ENCODE measurements at places on chromosomes 5 and 9.

GRCh38 chr9:87886210-87886932 is 3.7 kb downstream of the SPATA31E1 start:
- DNase-seq = no peak

DNA sequence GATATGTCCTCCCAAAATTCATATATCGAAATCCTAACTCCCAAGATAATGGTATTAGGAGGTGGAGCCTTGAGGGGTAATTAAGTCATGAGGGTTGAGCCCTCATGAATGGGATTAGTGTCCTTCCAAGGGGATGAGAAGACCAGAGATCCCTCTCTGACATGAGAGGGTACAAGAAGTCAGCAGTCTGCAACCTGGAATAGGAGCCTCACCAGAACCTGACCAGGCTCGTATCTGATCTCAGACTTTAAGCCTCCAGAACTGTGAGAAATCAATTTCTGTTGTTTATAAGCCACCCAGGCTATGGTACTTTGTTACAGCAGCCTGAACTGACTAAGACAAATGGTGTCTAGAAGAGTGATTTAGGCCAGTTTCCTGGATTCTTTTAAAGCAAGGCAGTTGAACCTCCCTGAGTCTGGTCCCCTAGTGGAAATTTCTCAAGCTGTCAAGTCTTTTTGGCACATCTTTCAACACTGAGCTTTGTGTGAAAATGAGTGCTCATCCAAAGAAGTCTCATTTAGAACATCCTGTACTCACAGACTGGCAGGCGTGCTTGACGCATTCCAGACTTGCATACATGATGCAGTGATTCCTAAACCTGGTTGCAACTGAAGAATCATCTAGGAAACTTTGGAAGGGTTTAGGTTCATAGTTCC is 254.8 kb upstream of the PPP1R2B start:
- DNase-seq = no peak

- DNase-seq = no peak
Measured at GRCh38 chr9:73371801-73372200, 220.1 kb downstream of the ANXA1 start.

DNA sequence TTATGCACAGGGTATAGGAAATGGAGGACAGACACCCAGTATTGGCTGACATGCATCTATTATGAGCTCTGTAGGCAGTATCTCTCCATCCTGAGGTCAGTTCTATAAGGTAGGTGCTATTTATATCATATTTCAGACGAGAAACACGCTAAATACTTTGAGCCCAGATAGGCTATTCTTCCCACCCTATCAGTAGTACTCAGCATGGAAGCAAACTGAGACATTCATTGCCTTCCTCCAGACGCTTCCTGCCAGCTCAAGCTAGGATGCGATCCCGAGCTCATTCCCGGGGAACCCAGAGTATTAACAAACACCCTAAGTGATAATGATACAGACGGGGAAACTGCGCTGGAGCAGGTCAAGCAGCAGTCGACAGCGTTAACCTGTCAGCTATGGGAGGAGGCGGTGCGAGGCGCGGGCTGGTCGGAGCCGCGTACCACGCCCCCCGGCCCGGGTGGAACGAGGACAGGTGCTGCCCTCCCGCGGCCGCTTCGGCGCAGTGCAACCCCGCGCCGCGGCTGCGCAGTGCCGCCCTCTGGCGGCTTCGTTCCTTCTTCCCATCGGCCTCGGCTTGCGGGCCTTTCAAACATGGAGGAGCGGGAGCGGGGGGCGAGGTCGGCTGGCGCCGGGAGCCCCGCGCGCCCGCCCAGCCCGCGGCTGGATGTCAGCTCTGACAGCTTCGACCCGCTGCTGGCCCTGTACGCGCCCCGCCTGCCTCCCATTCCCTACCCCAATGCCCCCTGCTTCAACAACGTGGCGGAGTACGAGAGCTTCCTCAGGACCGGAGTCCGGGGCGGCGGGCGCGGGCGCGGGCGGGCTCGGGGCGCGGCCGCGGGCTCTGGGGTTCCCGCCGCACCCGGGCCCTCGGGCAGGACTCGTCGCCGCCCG is at the start of gene LSM11:
LSM11 (plus strand) TSS at position 550 of the 888 bp plus-strand sequence; CDS start at position 589, 39 bp downstream.
- DNase-seq = peak; percentile 89

GRCh38 chr5:54753034-54753433 is 232.4 kb downstream of the ESM1 start:
- DNase-seq = no peak

DNA sequence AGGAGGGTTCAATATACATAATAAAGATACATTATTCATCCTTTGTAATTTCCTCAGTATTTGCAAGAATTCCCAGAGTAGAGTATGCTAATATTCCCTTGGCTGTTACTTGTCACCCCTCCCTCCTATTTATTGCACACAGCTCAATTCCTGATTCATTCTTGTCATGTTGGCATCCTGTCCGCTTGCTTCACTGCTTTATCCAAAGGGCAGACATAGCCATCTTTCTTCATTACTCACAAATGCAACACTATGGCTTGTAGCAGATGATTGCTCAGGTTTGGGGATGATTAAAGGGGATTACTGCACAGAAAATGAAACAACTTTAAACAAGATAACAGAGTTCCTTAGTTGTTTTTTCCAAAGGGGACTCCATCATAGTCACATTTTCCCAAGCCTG is 1.2 kb upstream of the IL33 start:
- no peak for DNase-seq

- no peak for DNase-seq
Measured at GRCh38 chr9:13447843-13448422, 168.4 kb upstream of the MPDZ start.

GRCh38 chr5:180411948-180412347 is 58.8 kb upstream of the GFPT2 start:
- DNase-seq = no peak

- DNase-seq = no peak
Measured at GRCh38 chr5:150026682-150027172, 26.2 kb downstream of the HMGXB3 start.

DNA sequence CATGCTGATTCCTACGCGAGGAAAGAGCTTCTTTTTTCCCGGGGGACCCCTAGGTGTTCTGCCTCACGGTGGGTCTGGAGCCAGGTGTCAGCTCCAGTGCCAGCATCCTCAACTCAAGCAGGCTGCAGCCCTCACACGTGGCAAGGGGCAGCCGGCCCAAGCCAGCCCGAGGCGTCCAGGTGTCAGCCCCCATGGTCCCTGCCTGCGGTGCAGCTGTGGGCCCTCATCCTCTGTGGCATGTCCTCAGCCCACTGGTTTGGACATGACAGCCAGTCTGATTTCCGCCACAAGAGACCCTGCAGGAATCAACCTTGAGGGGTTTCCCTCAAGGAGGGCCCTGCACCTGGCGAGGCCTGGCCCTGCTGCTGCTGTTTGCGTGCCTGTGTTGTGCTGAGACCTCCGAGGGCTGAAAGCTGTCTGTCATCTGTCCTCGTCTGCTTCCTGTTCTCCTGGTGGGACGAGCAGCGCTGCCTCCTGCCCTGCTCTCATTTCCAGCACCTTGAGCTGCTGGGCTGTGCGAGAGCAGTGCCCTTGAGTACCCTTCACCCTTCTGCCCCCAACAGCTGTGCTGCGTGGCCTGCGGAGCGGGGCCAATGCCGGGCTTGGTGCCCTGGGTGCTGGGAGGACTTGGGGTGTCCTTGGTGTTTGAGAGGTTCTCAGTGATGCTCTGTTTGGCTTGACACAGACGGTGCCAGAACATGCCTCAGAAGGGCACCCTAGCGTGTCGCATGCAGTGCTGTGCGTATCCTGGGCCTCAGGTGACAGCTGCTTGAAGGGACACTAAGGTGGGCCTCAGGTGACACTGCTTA is 137.6 kb downstream of the CACNA1B start:
- DNase-seq = no peak

- peak; percentile 52 for DNase-seq
Measured at GRCh38 chr9:101727612-101728524, 10.6 kb downstream of the GRIN3A start.

DNA sequence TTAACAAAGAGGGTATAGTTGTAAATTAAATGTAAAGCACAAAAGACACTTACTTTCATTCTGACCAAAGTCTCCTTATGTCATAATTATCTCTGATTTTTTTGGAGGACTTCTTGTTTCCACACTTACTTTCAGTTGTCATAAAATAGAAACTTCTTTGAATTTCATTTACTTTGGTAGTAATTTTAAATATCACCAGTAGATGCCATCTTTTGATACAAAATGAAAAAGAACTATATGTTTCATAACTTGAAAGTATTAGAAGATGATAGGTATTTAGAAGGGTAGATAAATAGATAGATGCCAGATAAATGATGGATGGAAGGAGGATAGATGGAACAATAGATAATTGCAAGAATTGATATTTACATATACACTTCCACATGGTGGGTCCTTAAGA is 1865.3 kb upstream of the CDH9 start:
- DNase-seq = no peak

DNA sequence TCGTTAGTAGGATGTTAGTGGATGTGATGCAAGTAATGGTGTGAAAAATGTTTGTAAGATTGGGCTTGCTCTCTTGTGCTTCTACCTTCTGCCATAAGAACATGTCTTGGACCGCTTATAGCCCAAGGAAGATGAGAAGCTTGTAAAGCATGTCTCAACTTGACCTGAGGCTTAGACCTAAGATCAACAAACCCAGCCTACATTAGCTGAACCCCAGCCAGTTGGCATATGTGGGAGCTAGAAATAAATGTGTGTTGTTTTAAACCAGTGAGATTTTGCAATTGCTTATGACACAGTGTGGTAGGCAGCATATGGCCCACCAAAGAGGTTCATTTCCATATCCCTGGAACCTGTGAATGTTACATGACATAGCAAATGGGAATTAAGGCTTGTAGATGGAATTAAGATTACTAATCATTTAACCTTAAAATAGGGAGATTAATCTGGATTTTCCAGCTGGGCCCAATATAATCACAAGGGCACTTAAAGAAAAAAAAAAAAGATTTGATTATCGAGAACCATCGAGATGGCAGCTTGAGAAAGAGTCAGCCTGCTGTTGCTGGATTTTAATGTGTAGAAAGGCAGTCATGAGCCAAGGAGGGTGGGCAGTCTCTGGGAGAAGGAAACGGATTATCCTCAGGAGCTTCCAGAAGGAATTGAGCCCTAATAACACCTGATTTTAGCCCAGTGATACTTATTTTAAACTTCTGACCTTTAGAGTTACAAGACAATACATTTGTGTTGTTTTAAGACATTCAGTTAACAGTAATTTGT is 27.3 kb upstream of the EDIL3 start:
- DNase-seq = no peak

- no peak for DNase-seq
Measured at GRCh38 chr5:73095564-73096238, 24.7 kb upstream of the TMEM171 start.

DNA sequence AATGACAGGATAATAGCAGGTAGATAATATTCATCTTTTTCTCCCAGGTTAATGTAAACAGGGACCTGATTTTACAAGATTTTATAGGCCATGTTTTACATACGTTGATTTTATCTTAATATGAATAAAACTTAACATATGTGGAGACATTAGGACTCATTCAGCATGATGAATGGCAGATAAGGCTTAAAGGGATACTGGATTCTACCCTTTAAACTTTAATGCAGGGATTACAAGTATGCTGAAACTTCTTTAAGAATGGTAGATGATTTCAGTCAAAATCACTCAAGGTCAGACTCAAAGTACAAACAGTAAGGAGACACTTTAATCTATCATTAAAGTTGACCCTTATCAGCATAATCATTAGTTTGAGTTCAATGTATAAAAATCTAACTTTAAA is 274.5 kb upstream of the IZUMO3 start:
- DNase-seq = no peak

GRCh38 chr5:56516035-56516434 is 282.9 kb upstream of the ANKRD55 start:
- DNase-seq = no peak

DNA sequence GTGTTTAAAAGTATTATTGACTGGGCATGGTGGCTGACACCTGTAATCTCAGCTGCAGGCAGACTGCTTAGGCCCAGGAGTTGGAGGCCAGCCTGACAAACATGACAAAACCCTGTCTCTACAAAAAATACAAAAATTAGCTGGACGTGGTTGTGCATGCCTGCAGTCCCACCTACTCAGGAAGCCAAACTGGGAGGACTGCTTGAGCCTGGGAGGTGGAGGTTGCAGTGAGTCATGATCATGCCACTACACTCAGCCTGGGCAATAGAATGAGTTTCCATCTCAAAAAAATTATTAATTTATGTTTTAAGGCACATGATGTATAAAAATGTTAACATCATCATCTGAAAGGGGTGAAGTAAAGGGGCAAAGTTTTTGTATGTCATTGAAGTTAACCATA is 49.7 kb upstream of the FNIP1 start:
- DNase-seq = no peak

DNA sequence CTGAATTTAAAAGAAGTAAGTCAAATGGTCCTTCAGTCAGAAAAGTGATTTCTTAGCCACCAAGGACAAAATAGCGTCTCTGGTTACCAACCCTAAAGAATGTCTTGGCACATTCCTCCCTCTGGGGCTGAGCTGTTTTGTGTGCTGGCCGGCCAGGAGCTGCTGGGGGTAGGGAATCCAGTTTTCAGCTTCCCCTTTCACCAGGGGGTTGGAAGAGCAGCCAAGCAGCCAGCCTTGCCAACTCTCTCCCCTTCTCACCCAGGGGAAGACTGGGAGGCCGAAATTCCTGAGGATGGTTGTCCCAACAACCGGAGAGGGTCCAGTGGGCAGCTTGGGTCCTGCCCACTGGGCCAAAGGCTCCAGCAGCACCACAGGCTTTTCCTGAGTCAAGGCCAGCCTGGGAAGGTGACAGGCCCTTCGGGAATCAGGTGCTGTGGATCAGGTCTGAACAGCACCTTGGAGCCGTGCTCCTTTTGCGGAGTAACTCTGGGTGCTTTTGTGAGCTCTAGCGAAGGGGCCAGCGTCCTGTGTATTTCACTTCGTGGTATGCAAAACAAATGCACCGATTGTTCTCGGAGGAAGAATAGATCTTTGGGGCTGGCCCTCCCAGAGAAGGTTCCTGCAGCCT is 4.2 kb downstream of the WWC1 start:
- peak; percentile 60 for DNase-seq

DNA sequence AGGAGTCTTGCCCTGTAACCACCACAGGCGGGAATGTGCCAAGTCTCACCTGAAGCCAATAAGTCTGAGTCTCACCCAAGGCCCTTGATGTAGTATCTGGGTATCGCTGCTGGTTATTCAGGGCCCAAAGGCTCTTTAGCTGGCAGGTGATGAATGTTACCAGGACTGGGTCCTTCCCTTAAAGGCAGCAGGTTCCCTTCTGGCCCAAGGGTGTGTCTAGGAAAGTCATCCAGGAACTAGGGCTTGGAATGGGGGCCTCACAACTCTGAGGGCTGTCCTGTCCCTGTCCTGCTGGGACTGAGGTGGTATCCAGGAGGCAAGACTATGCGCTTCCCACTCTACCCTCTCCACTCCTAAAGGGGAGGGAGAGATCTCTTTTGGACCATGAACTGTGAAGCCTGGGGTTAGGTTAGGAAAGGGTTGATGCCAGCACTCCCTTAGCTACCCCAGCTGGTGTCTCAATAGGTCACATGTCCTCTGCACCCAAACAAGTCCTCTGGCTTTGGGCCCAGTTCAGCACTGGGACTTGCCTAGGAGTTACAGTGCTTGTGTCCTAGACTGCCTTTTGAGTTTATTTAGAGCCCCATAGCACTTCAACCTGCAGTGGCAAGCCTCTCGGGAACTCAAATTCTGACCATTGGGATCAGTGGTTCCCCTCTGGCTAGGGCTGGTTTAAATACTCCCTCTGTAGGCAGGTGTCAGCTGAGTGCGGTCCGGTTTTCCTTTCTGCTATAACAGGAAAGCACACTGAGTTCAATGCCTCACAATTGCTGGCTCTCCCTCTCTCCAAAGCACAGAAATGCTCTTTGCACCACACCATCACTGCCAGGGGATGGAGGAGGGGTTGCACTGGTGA is 22.5 kb upstream of the RANBP3L start:
- DNase-seq = no peak

Data from HuH-7 (cell line).